ENCODE measurements at places on chromosomes 6 and 20. TPM values are rescaled to one million over a fixed set of nuclear protein-coding genes. Genes with fewer than 3 reads are reported as not detected.
A peak's percentile ranks its signal among the peaks of the same experiment; 100 is the strongest.

PLA2G7 gene
- not detected for total RNA-seq

BHLHE23 gene
- not detected for total RNA-seq

UNC93A gene
- 2.0 TPM for total RNA-seq

FOXQ1 gene
- 6.4 TPM for total RNA-seq

ZGPAT gene
- total RNA-seq = 30.4 TPM

SLC25A27 gene
- 39.3 TPM for total RNA-seq

DNA sequence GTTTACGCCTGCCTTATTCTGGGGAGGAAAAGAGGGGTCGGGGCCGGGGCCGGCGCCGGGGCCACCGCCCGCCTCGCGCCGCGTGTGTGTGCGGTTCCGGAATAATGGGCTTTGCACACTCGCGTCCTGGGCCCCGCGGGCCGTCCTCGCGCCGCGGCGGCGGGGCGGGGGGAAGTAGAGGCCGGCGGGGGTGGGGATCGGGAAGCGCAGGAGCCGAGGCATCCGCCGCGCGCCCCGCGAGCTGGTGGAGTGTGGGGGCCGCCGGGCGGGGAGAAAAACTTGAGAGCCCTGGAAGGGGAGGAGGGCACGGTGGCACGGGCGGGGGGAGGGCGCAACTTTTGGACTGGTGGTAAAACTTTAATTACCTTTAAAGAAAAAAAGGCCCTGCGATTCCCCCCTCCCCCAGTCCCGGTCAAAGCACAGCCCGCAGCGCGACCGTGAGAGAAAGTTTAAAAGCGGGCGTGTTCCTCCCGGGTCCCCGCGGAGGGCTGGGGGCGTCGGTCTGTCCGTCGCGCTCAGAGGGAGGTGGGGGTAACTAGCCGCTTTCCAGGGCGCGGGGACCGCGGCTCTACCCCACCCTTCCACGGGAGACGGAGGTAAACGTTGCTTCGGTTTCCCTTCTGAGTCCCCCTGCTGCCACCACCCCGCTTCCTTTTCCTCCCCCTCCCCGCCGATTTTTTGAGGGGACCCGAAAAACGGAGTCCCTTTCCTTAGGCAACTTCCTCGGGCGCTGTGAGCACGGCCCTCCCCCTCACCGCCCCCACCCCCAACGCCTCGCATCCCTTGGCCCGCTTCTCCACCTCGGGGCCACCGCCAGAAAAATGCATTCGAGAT lies 1.9 kb downstream of the L3MBTL3 start:
- H3K27me3 ChIP-seq = no peaks in the 10 kb centered on the region
- no peak for DNase-seq
- peak overlapping the region; percentile 97 for H3K27ac ChIP-seq
- H3K36me3 ChIP-seq = no peaks in the 10 kb centered on the region

- no peak overlapping the region for H3K4me3 ChIP-seq
- no peaks in the 10 kb centered on the region for H3K36me3 ChIP-seq
- H3K4me1 ChIP-seq = no peaks in the 10 kb centered on the region
- no peaks in the 10 kb centered on the region for H3K27me3 ChIP-seq
Measured at GRCh38 chr6:159640322-159640721, 52.7 kb downstream of the SOD2 start.

DNA sequence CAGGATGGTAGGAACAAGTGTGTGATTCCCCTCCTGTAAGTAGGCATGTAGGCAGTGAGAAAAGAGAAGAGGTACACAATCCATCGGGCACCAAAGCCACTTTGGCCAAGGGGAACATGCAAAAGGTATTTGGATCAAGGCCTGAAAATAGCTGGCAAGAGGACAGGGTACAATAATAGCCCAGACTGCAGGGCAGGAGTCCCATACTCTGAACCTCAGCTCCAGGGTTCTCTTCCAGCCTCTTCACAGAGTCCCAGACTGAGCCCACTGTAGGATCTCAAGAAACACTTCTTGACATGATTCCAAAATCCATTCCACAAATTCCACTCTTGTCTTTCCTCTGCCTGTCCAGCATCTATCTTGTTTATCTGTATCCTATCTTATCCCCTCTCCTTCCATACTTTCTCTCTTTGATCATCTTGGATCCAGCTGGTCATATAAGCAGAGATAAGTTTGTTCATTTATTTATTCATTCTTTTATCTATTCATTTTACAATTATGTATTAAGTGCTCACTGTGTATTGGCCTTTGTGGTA lies 19.7 kb downstream of the ACSS2 start:
- H3K4me1 ChIP-seq = peaks cover 3% of the 10 kb centered on the region
- H3K36me3 ChIP-seq = no peaks in the 10 kb centered on the region
- H3K27me3 ChIP-seq = no peaks in the 10 kb centered on the region
- DNase-seq = no peak
- H3K4me3 ChIP-seq = no peak overlapping the region

DNA sequence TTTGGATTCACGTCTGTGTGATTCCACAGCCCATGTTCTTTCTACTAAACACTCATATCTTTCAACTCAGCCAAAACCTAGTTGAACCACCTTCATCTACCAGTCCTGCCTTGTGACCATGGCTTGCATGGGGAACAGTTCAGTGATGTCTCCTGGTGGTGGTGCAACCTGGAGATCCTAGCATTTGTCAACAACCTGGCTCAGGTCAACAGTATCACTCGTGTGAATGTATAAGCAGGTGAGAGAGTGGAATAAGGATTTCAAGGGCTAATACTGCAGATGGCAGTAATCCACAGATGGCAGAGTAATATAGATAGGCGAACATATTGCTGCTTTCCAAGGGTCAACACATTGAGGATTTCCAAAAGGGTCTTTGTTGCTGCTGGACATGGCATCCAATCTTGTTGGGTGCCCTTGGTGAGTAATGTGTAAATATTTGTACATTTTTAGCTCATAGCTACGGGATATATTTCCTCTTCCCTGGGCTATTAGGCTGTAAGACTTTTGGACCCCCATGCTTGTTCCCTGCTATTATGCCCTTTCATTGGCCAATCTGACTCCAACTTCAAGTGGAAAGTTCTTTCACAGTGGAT lies 13.4 kb downstream of the PBOV1 start:
- no peaks in the 10 kb centered on the region for H3K4me1 ChIP-seq
- no peak overlapping the region for H3K27ac ChIP-seq
- H3K36me3 ChIP-seq = no peaks in the 10 kb centered on the region
- no peaks in the 10 kb centered on the region for H3K27me3 ChIP-seq

GRCh38 chr6:157478926-157479325 lies 97.9 kb downstream of the ZDHHC14 start:
- no peak overlapping the region for H3K27ac ChIP-seq
- peak; percentile 56 for DNase-seq
- H3K4me1 ChIP-seq = no peaks in the 10 kb centered on the region

- DNase-seq = no peak
- no peak overlapping the region for H3K4me3 ChIP-seq
- no peaks in the 10 kb centered on the region for H3K36me3 ChIP-seq
- H3K4me1 ChIP-seq = peaks cover 6% of the 10 kb centered on the region
Measured at GRCh38 chr6:126054258-126054702, 67.9 kb downstream of the TRMT11 start.

- H3K27me3 ChIP-seq = no peaks in the 10 kb centered on the region
- H3K27ac ChIP-seq = peak overlapping the region; percentile 64
- H3K4me3 ChIP-seq = peak overlapping the region; percentile 16
- no peaks in the 10 kb centered on the region for H3K36me3 ChIP-seq
- H3K4me1 ChIP-seq = peaks cover 16% of the 10 kb centered on the region
Measured at GRCh38 chr6:148271711-148272439, 70.8 kb upstream of the SASH1 start.

GRCh38 chr6:30792786-30793185 lies 48.4 kb upstream of the IER3 start:
- no peaks in the 10 kb centered on the region for H3K27me3 ChIP-seq
- no peaks in the 10 kb centered on the region for H3K36me3 ChIP-seq
- no peak overlapping the region for H3K4me3 ChIP-seq
- no peak for DNase-seq
- H3K4me1 ChIP-seq = peaks cover 12% of the 10 kb centered on the region

DNA sequence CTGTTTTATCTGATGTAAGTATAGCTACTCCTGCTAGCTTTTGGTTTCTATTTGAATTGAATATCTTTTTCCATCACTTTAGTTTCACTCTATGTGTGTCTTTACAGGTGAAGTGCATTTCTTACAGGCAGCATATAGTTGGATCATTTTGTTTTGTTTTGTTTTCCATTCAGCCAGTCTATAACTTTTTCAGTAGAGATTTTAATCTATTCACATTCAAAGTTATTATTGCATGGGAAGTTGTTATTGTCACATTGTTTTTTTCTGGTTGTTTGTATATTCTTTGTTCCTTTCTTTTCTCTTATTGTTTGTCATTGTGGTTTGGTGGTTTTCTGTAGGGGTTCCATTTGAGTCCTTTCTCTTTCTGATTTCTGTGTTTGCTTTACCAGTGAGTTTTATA lies 151.2 kb downstream of the PDE10A start:
- H3K4me3 ChIP-seq = no peak overlapping the region
- H3K4me1 ChIP-seq = no peaks in the 10 kb centered on the region
- no peak overlapping the region for H3K27ac ChIP-seq
- DNase-seq = no peak
- no peaks in the 10 kb centered on the region for H3K36me3 ChIP-seq
- H3K27me3 ChIP-seq = no peaks in the 10 kb centered on the region

GRCh38 chr6:36728289-36729160 lies 30.9 kb downstream of the RAB44 start:
- no peak overlapping the region for H3K27ac ChIP-seq
- no peaks in the 10 kb centered on the region for H3K27me3 ChIP-seq

DNA sequence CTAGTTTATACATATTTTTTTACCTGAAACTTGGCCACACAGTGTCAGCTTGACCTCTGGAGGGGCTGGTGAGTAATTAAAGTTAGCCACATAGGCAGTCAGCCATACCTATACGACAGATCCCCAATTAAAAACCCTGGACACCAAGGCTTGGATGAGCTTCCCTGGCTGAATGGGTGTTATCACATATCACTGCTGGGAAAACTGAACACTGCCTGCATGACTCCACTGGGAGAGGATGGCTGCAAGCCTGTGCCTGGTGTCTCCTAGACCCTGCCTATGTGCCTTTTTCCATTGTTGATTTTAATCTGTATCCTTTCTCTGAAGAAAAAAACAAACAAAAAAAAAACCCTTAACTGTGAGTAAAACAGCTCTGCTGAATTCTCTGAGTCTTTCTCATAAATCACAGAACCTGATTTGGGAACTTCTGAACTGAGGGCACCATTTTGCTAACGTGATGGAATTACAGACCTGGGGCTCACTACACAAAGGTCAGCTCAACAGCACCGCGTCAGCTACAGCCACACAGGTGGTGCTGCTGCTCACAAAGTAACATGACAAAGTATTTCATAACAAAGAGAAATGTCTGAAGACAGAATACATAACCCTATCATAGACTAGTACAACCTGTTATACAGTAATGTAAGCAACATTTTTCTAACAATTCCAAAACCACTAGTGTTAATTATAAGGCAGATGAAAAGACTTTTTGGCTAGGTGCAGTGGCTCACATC lies 97.0 kb downstream of the SLC23A2 start:
- no peak for DNase-seq
- H3K4me3 ChIP-seq = no peak overlapping the region
- H3K27me3 ChIP-seq = no peaks in the 10 kb centered on the region

DNA sequence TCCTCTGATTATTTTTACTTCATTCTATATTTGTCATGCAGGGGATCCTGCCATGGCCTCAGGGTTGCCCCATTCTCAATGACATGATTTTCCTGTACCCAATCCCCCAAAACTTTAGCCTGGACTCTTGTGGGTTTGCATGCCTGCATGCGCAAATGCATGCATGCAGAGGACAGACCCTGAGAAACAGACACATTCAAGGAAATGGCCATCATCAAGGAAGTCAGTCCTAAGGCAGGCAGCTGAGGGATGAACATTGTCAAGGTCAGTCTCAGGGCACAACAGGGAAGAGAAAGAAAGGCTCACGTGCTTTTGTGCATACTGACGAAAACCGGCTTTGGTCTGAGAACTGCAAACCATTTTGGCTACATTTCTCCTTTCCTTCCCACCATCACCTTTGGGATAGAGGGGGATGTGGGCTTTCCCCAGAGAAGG lies 13.1 kb downstream of the NEDD9 start:
- H3K36me3 ChIP-seq = no peaks in the 10 kb centered on the region
- H3K27ac ChIP-seq = peak overlapping the region; percentile 22
- H3K4me1 ChIP-seq = peaks cover 63% of the 10 kb centered on the region
- H3K27me3 ChIP-seq = no peaks in the 10 kb centered on the region
- no peak overlapping the region for H3K4me3 ChIP-seq

DNA sequence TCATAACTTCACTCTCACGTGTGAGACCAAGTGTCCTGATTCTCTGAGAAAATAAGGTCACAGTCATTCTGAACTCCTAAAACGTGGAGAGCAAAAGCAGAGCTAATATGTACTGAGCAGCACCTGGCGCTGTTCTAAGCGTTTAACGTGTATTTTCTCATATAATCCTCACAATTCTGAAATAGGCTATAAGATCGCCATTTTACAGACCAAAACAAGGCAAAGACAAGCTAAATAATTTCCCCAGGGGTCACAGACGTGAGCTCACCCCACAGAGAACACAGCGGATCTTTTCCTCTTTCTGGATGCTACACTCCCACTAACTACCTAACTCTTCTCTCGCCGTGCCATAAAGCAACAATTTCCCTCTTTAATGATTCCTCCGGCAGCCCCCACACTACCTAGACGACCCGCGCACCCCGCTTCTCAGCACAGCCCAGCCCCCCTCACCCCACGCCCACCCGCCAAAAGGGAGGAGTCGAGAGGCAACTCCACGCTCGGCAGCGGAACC lies 636 bp downstream of the SUPT3H start:
- DNase-seq = no peak
- H3K4me3 ChIP-seq = peak overlapping the region; percentile 71
- peak overlapping the region; percentile 94 for H3K27ac ChIP-seq
- peaks cover 16% of the 10 kb centered on the region for H3K4me1 ChIP-seq
